ENCODE measurements at places on chromosomes 7 and 10. TPM values are rescaled to one million over a fixed set of nuclear protein-coding genes. Genes with fewer than 3 reads are reported as not detected.

DNA sequence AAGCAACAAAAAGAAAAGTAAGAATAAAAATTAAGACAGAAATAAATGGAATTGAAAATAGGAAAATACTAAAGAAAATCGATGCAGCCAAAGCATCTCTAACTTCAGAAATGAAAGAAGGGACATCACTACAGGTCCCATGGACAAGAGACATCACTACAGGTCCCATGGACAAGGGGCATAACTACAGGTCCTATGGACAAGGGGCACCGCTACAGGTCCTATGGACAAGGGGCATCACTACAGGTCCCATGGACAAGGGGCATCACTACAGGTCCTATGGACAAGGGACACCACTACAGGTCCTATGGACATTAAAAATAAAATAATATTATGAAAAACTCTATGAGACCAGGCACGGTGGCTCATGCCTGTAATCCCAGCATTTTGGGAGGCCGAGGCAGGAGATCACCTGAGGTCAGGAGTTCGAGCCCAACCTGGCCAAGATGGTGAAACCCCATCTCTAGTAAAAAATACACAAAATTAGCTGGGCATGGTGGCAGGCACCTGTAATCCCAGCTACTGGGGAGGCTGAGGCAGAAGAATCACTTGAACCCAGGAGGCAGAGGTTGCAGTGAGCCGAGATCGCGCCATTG lies 101.0 kb upstream of the DNAAF5 start:
- DNase-seq: no peak

GRCh38 chr10:128804411-128804810 lies 662.6 kb upstream of the MGMT start:
- no peak for DNase-seq

DNA sequence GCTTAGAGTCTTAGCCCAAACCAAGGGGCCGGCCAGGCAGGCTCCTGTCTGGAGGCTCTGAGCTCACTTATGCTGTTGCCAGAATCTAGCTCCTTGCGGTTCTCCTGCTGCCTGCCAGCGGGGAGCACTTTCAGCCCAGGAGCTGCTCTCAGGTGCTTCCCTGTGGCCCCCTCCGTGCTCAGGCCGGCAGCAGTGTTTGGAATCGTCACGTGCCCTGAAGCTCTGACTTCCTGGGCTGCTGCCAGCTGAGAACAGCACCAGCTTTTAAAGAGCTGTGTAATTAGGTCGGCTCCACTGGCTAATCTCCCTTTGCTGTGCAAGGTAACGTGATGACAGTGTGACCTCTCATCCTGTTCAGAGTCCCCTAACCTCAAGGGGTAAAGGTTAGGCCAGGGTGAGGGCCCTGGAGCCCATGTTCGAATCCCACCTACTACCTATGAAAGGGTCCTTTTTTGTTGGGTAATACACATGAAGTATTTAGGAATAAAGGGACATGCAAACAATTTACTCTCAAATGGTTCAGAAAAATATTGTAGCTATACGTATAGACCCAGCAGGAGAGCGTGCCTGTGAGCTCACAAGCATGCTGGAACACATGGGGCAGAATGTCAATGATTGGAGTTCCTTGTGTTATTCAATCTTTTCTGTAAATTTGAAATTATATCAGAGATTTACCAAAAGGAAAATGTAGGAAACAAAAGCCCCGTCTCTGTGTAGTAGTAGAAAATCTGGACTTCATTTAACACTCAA lies 16.6 kb downstream of the ZNF862 start:
- no peak for DNase-seq

DNA sequence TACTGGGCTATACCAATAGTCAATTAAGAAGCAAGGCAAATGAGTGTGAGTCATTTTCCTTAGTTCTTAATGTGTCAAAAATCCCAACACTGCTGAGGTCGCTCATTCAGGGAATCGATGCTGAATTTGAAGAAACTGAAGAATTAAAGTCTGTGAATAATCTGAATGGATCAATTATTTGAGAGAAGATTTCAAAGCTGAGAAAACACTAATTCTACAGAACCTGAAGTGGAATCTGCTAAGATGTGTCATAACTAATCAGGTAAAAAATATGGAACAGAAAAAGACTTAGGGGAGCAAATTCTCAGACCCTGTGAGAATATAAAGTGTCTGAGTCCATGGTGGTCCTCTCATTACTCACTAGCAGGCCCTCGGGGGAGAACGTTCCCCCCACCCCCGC lies 125.6 kb downstream of the DIP2C start:
- DNase-seq: no peak

- DNase-seq: peak; percentile 36
Observed at GRCh38 chr10:51063659-51064535, 10.4 kb upstream of the PRKG1 start.

The GNAI1 gene
- total RNA-seq: 20.0 TPM

DNA sequence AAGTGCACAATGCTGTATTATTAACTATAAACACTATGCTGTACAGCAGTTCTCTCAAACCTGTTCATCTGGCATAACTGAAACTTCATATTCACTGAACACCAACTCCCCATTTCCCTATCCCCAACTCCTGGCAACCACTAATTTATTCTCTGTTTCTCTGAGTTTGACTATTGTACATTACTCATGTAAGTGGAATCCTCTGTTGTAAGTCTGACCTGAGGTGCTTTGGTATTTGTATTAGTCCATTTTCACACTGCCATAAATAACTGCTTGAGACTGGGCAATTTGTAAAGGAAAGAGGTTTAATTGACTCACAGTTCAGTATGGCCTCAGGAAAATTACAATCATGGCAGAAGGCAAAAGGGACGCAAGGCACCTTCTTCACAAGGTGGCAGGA lies 266.3 kb downstream of the PPP1R3A start:
- DNase-seq: no peak

The EBF3 gene
- total RNA-seq: 2.0 TPM

The CPN1 gene
- not detected for total RNA-seq

DNA sequence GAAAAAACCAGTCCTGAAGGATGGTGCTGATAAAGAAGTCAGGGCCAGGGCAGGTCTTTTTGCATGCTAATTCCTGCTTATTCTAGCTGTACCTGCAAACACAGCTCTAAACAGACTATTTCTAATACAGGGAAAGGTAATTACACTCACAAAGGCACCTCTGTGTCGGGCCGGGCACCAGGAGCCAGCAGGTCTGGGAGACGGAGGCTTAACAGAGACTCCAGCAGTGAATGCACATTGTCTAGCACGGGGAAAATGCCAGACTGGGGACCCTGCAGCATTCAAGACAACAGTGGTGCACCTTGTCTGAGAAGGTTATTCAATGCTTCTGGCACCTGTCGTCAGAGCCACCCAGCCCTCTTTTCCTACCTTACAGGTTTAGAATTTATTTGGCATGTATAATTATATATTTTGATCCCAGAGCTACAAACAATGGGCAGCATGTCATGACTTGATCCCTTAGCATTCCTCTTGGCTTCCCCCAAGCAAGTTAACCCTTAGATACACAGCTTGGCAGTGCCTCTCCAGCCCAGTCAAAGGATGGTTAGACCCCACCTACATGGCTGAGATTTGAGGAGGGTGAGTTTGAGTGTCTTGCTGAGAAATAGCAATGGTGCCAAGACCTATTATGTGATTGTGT lies 185.2 kb downstream of the SLC25A13 start:
- DNase-seq: no peak

DNA sequence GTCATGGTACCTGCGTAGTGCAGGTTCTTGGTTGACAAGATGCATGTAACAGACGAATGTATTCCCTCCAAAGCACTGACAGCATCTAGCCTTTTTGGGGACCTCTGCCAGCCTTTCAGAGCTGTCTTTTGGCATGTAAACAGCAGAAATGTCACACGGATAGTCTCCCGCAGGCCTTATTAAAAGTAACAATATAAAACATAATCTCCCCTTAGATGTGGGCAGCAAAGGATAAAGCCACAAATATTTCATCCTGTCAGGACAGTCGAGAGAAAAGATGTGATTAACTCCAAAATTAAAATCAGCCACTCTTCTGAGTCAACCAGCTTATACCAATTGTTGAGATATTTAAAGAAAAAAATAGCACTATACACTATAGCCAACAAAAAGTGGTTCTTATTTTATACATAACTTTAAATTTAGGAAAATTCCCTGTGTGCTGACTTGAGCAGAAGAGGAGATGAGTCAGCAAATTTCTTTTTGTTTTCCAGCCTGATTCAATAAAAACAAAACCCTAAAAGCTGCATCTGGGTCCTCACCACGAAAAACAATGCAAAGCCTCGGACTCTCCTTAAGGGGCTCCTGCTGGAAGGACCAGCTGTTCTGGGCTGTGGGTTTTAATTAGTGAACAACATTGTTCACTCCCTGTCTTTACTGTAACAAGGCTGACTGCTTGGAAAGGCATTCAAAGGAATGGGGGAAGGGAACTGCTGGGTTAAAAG lies 240.2 kb downstream of the ADAM12 start:
- DNase-seq: no peak

DNA sequence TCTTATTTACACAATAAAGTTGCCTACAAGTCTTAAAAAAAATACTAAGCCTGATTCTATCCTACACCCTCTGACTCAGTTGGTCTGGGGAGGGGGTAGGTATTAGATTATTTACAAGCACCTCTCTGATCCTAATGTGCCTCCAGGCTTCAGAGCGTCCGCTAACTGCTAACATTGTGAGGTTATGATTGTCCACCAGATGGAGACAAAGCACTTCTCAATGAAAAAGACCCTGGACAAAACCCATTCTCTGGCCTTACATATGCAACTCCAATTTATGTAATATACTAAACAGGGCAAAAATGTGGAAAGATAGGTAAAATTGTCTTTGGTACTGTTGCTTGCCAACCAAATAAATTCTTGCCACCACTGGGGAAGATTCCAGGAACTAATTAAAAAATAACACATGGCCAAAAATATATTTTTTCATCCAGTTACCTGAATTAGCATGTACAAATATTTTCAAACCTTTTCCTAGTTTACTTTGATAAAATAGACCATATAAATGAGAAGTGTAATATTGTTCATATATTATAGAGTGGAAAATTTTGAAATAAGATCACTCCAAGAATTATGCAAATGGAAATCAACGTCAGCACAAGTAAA lies 92.4 kb downstream of the KIF20B start:
- DNase-seq: peak; percentile 60

GRCh38 chr7:36118344-36118743 lies 34.7 kb upstream of the EEPD1 start:
- no peak for DNase-seq

The SPDYE18 gene
- total RNA-seq: not detected

DNA sequence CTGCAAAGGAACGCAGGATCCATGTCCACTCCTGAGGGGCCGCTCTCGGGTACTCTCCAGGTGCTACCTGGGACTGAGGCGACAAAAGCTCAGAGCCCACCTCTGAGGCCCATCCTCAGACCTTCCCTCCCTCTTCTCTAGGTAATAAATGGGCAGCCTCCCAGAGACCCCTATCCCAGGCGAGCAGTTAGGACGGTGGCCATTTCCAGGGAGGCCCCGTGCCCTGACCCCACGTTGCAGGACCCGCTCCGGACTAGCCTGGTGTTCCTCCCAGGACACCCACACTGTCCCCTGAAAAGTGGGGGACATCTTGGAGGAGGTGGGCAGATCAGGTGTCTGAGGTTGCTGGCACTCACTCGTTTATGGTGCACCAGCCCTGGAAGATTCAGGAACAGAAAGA lies 44.3 kb downstream of the PRKAG2 start:
- DNase-seq: no peak

The CPVL gene
- 6.3 TPM for total RNA-seq

DNA sequence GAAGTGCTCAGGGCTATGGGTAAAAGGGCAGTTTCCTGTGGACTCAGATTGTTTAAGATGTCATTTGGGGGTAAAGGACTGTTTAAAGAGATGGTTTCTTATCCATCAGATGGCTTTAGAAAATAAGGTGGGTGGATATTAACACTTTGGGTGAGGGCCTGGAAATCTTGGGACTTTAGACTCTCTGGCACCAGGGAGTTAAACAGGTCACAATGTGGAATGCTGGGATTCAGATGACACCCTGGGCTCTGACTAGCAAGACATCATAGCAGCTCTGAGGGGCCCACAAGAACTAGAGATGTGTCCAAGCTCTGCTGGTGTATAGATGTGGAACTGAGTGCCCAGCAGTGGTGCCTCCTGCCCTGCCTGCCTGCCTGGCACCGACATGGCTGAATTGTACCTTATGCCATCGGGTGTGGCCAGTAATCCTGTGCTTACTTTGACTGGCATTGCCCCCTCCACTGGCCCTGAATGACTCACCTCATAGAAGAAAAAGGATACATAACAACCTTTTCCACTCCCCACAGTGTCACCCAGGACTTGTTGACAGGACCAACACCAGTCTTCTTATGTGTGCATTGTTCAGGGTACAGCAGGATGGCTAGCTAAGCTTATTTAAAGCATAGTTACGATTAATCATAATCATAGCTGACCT lies 100.0 kb upstream of the PRR15 start:
- no peak for DNase-seq

GRCh38 chr7:119175911-119176627 lies 951.6 kb downstream of the ANKRD7 start:
- DNase-seq: peak; percentile 42

GRCh38 chr7:45993621-45994020 lies 72.5 kb upstream of the IGFBP3 start:
- no peak for DNase-seq

DNA sequence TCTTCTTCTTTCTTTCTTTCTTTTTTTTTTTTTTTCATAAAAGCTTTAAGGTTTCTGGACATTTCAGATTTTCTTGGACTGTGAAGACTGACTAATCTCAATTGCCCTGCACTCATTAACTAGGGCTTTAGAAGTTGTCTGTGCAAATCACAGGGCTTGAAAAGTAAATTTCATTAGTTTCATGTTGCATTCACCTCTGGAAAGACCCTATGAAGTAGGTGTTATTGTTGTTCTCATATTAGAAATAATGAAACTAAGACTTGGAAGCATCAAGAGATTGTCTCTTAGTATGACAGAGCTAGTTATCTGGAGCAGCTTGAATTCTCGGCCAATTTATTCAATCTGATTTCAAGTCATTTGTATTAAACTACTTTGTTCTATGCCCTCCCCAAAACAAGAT lies 28.2 kb upstream of the SEMA3D start:
- DNase-seq: no peak

The CALML5 gene
- total RNA-seq: not detected

DNA sequence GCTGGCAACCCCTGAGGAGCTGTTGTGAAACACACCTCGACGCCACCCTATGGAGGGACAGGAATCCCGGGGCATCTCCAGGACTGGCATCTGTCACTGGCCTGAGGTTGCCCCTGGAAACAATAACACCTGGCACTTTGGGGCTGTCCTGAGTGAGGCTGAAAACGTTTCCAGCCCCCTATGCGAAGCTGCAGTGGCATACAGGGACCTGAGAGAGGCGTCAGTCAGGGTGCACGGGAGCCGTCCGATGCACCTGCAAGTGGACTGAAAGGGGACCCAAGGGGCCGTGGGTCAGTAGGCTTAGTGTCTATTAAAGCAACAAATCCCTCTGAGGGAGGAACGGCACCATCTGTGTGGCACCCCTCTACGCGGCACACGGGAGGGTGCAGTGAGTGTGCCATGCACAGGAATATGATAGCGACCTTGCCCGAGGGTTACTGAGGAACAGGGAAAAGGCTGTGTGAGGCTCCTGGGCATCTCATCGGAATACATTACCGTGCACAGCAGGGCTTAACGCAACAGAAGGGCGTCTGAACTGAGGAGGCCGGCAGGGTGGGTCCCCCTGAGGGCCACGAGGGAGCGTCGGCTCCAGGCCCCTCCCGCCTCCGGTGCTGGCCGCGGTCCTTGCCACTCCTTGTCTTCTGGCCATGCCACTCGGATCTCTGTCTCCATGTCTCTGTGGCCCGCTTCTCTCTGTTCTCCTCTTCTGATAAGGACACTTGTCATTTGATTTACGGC lies 50.4 kb downstream of the FOXL3 start:
- no peak for DNase-seq
